ENCODE measurements at places on chromosomes 6 and 20.
A peak's percentile ranks its signal among the peaks of the same experiment; 100 is the strongest.

GRCh38 chr6:84748376-84748775 is 16.0 kb downstream of the TBX18 start:
- DNase-seq, result no peak

- no peak for DNase-seq
These were observed 375.1 kb downstream of the BTBD9 start for GRCh38 chr6:38264605-38265004.

- DNase-seq, result no peak
These were observed 119.5 kb upstream of the PMEPA1 start for GRCh38 chr20:57829336-57829735.

- peak; percentile 30 for DNase-seq
These were observed 91.5 kb upstream of the SASH1 start for GRCh38 chr6:148250975-148251685.

DNA sequence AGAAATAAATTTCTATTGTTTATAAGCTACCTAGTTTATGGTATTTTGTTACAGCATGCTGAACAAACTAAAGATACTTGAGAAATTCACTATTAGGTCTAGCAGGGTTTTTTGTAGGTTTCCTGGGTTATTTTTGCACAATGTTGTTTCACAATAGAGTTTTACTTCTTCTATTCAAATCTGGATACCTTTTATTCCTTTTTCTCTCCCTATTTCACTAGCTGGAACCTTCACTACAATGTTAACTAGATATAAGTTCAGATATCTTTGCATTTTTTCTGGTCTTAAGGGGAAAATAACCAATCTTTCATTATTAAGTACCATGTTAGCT is 237.7 kb upstream of the CITED2 start:
- no peak for DNase-seq

DNA sequence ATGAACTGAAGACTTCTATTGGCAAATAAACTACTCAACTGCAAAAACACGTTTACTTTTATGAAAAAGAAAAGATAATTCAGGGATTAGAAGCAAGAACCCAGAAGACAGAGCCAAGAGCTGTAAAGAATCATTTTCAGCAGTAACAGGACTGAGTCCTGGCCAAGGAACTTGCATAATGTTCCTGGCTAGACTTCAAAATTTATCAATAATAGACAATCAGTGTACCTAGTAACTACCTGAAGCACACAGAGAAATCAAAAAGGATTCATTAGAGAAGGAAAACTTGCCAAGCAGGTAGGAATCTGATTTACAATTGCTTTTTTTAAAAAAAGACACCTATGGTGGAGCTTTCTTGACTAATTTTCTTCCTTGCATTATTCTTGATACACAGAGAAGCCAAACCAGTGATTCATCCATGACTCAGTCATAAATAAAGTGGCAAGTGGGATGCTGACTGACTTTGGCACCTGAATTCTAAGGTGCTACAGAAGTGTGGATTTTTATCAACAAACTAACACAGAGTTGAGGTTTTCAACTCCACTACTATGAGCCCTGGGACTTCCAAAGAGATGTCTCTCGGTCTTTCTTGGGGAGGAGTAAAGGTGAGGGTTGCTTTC is 281.3 kb downstream of the BMP7 start:
- DNase-seq, result no peak

DNA sequence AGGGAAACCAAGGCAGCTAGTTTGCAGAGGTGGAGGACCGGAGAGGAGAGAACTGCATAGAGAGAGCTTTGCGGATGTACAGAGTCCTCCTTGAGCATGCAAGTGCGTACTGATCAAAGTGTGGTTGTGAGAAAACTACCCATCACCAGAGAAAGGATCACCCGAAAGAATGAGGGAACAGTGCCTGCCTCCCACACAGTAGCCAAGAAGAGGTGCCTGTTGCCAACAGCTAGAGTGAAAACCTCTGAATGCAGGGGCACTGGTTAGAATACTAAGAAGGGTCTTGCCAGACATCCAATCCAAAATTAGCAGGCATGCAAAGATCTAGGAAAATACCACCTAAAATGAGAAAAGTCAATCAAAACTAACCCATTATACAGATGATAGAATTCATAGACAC is 166.6 kb upstream of the AKAP12 start:
- no peak for DNase-seq

- DNase-seq, result no peak
These were observed 14.8 kb upstream of the SF3B5 start for GRCh38 chr6:144110210-144110609.

DNA sequence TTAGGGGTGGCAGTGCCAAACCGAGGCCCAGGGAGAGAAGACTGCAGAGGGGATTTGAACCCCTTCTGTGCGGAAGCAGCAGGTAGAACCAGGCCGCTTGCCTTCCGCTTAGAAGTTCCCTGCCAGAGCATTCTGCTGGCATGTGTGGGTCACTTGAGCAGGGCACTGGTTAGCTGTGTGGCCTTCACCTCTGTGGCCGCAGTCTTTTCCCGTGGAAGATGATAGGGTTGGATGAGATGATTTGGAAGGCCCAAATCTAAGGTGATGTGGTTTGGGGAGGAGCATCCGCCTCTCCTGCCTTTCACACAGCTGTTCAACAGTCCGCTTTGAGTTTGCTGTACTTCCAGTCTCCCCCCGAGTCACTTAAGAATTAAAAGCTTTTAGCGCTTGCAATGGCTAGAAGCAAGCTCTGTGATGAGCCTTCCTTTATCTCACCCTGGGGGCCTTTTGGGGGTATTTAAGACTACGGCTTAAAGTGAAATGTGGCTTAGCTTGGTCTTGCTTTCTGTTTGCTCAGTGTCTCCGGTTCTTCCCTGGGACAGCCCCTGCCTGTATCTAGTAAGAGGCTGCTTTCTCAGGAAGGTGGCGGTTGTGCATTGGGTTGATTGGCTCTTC is 743 bp downstream of the CMTR1 start:
- no peak for DNase-seq

- DNase-seq, result peak; percentile 87
These were observed 32.6 kb upstream of the FAM83D start for GRCh38 chr20:38893565-38894090.

DNA sequence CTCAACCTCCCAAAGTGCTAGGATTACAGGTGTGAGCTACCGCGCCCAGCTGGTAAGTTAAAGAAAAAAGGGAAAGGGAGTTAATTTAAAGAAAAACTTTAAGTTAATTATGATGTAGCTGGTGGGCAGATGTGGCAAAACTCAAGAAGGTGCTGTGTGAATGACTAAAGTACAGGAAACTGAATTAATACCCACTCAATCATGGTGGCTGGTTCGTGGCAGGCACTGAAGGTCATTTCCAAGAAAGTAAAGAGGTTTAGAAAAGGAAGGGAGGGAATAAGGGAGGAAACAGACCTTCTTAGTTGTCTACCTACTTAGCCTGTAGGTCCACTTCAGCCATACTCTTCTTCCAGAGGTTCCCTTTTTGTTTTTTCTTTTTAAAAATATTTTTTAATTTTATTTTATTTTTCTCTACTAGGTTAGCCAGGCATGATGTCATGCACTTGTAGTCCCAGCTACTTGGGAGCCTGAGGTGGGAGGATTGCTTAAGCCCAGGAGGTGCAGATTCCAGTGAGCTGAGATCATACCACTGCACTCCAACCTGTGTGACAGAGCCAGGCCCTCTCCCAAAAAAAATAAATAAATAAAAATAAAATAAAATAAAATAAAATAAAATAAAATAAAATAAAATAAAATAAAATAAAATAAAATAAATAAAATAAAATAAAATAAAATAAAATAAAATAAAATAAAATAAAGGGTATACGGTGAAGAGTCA is 11.9 kb upstream of the TGM3 start:
- DNase-seq, result no peak

Data from HEK293T (cell line).